ENCODE measurements at places on chromosomes 3 and 15. TPM values are rescaled to one million over a fixed set of nuclear protein-coding genes. Genes with fewer than 3 reads are reported as not detected.

- no peak for DNase-seq
Observed at GRCh38 chr15:62047282-62047827, 12.9 kb downstream of the VPS13C start.

GRCh38 chr3:141498598-141499223 is 11.9 kb downstream of the RASA2 start:
- DNase-seq = no peak

Gene ARHGEF26
- total RNA-seq = 4.1 TPM

- DNase-seq = no peak
Observed at GRCh38 chr3:188937389-188937788, 234.4 kb upstream of the TPRG1 start.

- no peak for DNase-seq
Observed at GRCh38 chr3:81095956-81096355, 665.5 kb downstream of the GBE1 start.

DNA sequence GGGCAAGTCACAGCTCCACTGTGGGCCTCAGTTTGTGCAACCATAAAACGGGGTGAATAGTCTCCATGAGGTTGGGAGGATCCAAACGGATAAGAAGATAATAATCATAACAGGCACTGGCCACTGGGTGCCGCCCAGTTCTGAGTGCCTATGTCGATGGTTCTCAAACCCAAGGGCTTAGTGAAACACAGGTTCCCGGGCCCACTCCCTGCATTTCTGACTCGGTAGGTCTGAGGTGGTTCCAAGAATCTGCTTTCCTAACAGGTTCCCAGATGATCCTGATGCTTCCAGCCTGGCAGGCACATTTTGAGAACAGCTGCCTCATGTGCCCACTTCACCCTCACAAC is 21.2 kb downstream of the ALS2CL start:
- DNase-seq = no peak

DNA sequence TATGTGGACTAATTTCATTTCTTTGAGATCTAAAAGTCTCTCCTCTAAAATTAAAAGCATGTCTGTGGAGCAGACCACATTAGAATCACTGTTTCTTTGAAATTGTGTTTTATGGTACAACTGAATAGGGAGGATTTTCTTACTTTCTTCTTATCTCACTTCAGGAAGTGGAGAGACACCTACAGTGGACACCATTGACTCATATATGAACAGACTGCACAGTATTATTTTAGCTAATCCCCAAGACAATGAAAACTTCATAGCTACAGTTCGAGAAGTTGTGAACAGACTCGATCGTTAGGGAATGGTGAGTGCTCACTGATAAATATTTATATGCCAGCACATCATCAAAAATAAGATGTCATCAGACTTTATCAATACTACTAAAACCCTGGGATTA is 58.3 kb downstream of the HMG20A start:
- no peak for DNase-seq

- DNase-seq = no peak
Observed at GRCh38 chr3:124562769-124563168, 167.5 kb upstream of the UMPS start.

DNA sequence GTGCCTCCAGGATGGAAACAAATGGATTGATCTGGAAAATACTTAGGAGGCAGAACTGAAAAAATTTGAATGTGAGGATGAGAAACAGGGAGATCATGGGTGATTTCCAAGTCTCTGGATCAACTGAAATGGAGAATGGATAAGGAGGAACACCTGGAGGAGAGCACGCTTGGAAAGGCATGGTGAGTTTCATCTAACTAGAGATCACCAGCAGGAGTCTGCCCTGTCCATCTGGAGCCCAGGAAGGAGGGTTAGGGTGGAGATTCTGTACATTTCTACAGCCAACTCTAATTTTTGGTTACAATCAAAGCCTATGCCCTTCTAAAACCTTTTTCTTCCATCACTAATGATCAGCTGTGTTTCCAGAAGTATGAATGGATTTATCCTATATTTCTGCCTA is 995.9 kb upstream of the CFAP20DC start:
- no peak for DNase-seq

Gene CDCP1
- 0.41 TPM for total RNA-seq

DNA sequence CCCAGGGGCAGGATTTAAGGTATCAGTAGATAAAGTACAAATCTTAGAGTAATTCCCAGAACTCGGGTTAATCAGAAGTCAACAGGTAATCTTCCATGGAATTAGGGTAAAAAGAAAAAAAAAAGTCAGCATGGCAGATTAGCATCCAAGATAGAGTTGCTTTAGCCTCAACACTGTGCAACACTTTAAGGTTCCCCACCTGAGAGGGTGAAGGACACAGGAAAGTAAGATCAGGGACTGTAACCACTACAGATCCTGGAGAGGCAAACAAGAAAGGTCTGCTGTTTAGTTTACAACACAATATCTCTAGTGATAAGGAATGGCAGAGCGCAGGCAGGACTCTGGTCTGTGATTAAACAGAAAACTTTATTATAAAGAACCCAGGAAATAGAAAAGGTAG is 4.1 kb upstream of the PHLDB2 start:
- DNase-seq = no peak

- no peak for DNase-seq
Observed at GRCh38 chr15:95869920-95870319, 460.6 kb upstream of the NR2F2 start.

Gene KNG1
- not detected for total RNA-seq

DNA sequence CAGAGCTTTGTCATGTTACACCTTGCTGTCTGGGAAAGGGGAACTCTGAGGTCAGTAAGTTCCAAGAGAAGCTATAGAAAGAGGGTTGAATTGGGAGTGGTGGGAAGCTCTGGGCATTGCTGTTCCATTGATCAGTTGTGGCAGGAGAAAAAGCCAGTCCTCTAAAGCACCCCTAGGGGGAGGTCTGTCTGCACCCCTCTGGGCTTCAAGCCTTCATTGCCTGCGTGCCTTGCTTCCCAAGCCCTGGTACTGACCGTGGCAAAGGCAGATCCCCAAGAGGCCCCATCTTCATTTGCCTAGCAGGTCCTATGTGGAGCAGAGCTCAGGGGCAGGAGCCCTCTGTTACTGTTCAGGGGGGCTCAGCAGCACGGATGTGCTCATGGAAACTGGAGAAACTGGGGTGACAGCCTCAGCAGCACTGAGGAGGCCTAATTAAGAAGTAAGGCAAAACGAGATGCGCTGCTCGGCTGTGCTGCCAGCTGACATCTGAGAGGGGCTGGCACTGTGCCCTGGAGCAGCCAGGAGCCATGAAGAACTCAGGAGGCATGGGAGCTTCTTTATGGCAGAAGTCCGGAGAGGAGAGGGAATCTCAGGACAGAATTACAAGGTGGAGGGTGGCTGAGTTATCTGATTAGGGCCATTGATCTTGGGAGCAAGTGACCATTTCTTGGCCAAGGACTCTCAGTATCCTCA is 270.9 kb downstream of the RPLP1 start:
- DNase-seq = no peak

DNA sequence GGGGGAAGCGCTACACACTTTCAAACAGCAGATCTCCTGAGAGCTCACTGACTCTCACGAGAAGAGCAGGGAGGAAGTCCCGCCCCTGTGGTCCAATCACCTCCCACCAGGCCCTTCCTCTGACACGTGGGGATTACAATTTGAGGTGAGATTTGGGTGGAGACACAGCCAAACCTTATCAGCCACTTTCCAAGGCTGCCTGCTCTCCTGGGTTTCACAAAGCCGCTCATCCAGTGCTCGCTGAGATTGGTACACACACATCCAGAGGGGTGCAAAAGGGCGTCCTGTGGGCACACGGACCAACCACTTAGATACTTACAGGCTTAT is 23.1 kb downstream of the XXYLT1 start:
- DNase-seq = no peak

- no peak for DNase-seq
Observed at GRCh38 chr15:89335298-89336041, 846 bp upstream of the POLG start.

GRCh38 chr3:136512381-136512780 is 239.8 kb downstream of the STAG1 start:
- no peak for DNase-seq

Gene SERINC4
- total RNA-seq = 0.41 TPM

- DNase-seq = no peak
Observed at GRCh38 chr3:65999606-66000005, 39.1 kb downstream of the MAGI1 start.

DNA sequence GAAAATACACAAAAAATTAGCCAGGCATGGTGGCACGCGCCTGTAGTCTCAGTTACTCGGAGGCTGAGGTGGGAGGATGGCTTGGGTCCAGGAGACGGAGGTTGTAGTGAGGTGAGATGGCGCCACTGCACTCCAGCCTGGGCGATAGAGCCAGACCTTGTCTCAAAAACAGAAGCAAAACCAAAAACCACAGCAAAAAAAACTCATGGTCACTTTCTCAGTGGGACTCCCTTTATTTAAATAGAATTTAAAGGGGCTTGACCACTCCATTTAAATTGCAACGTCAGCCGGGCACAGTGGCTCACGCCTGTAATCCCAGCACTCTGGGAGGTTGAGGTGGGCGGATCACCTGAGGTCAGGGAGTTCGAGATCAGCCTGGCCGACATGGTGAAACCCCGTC is 32.8 kb downstream of the ARHGAP31 start:
- no peak for DNase-seq
